CD4-positive, alpha-beta T cell treated with Interferon gamma for 1 hour (primary cell): ENCODE measurements at places on chromosomes 11 and 22.

DNA sequence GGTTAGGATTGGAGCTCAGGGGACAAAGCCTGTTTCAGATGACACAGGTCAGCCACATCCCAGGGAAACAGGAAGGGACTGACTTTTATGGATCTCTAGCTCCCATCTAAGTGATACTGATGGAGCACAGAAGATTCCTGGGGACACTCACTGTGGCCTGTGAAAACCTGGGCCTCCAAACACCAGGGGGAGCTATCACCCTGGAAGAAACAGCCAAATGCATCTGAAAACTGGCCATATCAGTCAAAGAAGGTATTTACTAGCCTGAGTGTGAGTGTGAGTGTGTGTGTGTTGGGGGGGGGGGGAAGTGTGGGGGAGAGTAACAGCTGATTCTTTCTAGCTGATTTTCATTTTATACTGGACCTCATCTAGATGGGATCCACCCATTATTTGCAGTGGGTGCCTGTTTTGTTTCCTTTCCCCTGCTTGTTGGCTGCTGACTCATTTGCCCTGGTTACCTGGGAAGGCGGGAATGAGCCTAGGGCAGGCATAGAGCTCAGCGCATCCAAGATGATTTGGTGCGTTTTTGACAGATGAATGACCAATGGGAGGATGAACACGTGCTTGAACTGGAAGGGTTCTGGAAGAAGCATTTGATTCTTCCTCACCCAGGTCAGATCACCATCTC is 284.0 kb downstream of the KIRREL3 start:
- DNase-seq, result no peak

GRCh38 chr11:86524620-86525352 is 147.6 kb downstream of the ME3 start:
- DNase-seq, result no peak

DNA sequence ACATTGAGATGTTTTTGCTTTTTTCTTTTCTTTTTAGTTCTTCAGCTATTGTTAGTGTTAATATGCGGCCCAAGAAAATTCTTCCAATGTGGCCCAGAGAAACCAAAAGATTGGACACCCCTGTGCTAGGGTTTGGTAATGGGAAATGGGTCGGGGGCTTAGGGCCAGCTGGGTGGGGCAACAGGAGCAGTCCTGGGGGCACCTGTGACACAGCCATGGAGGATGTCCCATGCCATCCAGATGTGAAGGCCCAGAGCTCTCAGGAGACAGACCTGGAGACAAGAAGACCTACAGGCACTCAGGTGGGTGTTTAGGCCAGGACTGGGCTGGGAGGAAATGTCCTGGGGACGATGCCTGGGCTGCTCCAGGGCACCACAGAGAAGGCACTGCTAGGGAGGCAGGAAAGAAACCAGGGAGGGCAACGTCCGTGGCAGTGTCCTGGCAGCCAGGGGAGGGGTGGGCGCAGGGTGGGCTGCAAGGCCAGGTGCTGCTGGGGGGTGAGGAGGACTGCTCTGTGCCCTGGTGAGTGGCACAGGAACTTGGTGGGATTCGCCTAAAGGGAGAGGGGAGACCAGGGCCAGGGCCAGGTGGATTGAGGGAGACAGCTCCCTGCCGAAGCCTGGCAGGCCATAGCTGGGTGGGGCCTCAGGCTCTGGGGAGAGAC is 21.4 kb downstream of the RELT start:
- DNase-seq, result no peak

GRCh38 chr22:26565181-26565580 is 24.8 kb downstream of the TPST2 start:
- no peak for DNase-seq

DNA sequence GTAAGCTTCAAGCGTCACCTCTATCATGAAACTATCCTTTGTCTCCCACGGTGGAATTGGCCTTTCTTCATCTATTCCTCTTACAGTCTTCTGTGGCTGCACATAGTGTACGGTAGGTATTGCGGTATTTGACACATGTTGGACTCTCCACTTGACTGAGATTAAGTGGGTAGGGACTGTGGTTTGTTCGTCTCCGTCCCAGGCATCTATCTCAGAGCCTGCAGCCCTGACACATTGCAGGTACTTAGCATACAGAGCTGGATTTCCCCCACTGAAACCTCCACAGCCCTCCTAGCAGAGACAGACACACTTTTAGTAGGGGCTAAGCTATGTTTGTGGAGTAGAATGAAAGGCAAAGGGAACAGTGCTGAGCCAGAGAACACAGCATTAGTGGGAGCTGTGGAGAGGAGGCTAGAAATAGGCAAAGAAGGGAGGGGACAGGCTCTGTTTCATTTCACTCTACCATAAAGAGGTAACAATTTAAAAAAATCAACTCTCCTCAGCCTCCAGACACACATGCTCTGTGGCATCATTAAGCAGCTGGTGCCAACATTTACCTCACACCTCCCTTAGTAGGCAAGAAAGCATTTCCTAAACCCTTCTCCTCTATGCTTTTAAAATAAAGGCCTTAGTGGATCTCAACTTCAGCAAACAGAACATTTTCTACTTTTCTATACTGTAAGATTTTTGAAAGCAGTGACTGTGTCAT is 277.5 kb downstream of the KIRREL3 start:
- DNase-seq, result no peak

DNA sequence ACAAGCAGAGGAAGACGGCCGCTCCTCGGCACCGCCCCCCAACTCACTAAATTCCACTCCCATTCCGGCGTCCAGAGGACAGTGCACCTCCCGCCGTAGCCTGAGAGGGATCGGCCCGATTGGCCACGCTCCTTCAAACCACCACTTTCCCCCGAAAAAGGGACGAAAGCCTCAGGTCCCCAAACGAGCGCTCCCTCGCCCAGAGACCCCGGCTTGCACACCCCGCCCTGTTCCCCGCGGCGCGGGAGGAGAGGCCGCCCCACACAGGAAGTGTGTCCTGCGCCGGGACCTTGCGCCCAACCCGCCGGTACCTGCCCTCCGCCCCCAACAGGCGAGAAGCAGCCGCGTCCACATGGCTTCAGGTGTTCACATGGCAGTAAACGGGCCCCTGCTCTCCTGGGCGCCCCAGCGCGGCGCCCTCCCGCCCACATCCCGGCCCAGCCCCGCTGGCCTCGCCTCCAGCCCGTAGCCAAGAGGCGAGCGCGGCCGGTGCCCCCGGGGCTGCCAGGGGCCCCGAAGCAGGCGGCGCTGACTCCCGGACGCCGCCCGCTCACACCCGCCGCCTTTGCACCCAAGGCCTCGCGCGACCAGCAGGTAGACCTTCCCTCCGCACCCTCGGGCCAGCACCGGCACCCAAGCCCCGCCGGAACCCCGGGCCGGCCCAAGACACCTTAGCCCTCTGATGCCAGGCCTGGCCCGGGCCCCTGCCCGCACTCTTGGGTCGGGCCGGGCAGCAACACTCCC is 849 bp downstream of the TCF20 start:
- DNase-seq, result peak; percentile 54

DNA sequence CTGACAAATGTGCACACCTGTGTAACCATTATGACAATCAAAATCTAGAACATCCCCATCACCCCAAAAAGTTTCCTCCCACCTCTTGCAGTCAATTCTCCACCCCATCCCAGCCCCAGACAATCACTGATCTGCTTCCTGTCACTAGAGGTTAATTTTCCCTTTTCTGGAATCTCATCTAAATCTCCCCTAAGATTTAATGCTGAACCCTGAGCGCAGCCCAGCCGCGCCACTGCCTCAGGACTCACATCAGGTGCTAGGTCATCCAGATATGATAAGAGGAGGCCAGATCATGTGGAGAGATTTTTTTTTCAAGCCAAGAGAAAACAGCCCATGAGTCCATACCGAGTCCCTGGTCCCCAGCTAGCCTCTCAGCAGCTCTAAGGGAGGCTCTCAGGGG is 4.3 kb upstream of the TMPRSS13 start:
- no peak for DNase-seq

GRCh38 chr11:109914038-109914437 is 179.2 kb upstream of the ZC3H12C start:
- DNase-seq, result no peak

DNA sequence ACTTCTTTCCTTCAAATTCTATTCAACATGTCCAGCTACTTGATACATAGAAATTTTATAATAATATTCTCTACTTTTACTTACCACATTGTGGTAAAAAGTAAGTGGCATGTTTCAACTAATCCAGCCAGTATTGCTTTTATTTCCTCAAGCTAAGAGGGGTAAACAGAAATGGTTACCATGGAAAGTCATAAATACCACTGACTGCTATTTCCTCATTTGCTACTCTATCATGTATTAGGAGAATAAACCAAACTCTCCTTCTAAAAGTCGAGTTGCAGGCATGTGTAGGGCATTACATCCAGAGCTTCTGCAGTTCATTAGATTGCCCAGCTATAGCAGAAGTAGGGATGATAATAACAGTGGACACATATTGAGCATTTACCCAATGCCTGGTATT is 208.4 kb downstream of the MAML2 start:
- no peak for DNase-seq

DNA sequence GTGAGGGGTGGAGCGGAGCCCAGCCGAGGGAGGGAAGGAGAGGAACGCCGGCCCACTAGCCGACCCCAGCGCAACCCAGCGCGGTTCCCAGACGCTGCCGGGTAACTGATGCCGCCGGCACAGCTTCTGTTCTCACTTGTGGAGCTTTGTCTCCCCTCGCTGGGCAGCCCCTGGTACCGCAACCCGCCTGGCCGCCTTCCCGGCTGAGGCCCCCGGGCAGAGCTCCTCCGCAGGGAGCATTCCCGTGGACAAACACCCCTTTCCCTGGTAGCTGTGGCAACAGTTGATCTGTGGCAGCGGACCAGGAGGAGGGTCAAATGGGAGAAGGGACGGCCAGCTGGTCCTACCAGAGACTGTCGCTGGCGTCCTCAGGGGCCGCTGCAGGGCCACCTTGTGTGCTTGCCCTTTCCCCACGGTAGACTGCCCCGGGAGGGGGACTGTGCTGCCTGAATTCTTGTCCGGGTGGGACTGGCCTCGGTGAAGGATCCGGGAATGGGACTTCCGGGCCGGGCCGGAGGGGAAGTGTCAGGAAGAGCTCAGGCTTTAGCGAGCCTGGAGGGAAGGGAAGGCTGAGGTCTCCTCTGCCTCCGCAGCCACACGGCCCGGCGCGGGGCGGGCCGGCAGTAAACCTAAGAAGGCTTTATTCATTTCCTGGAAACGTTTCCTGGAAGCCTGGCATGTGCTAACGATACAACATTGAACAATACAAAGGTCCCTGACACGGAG is 468.0 kb downstream of the OPCML start:
- DNase-seq, result no peak

GRCh38 chr22:18977824-18978425 is 41.8 kb upstream of the PRODH start:
- DNase-seq, result no peak

- no peak for DNase-seq
Measured at GRCh38 chr11:43941257-43941994, 1.0 kb upstream of the C11orf96 start.

GRCh38 chr22:26891429-26891828 is 234.0 kb downstream of the MIAT start:
- DNase-seq, result no peak

DNA sequence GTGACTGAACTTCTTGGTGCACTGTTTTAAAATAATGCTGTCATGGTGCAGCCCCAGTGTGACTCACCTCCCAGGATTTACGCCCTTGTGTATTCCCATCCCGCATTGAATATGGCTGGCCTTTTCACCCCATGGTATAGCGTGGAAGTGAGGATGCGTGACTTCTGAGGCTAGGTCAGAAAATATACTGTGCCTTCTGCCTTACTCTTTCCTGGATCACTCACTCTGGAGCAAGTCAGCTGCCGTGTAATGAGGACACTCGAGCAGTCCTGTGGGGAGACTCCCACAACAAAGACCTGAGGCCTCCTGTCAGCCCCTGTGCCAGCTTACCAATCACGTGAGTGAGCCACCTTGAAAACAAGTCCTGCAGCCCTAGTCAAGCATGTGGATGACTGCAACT is 471.9 kb upstream of the KIRREL3 start:
- DNase-seq, result no peak

DNA sequence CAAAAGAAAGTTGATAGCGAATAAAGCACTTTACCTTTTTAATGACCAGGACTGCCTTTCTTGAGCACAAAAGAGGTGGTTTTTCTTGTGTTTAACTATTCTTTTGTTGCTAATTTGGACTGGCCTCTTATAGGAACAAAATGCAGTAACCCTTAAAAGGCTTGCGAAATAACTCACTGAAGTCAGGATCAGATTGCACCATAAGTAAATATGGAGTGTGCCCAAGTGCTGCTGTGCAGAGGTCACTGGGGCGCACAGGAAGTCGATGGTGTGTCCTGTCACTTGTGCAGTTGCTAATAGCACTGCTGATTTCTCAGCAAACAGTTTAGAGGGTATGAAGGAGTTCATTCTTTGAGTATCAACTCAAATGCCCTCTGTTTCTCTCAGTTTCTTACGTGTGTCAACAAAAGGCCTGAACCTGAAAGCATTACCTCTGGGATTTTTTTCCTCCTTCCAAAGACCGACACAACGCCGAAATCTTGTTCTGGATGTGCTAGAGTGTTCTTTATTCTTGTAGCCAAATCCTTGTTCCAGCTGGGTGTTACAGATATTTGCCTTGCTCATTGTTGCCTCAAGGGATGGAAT is 71.3 kb downstream of the ATXN10 start:
- DNase-seq, result peak; percentile 18

GRCh38 chr11:72743321-72744221 is 8.6 kb downstream of the ARAP1 start:
- peak; percentile 76 for DNase-seq

- peak; percentile 65 for DNase-seq
Measured at GRCh38 chr22:45645526-45646414, 25.9 kb upstream of the ATXN10 start.

GRCh38 chr22:37747715-37748100 is 50.9 kb downstream of the TRIOBP start:
- DNase-seq, result no peak

DNA sequence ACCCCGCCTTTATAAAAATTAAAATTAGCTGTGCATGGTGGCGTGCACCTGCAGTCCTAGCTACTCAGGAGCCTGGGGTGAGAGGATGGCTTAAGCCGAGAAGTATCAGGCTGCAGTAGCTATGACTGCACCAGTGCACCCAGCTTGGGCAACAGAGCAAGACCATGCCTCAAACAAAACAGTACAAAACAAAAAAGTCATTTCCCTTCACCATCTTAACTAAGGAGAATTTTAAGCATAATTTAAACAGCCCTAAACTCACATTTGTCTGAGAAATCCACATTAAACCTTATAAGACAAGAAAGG is 23.3 kb upstream of the TFIP11 start:
- peak; percentile 24 for DNase-seq

GRCh38 chr11:74090701-74091100 is 80.1 kb downstream of the C2CD3 start:
- DNase-seq, result peak; percentile 8

GRCh38 chr11:64216879-64217278 is 9.1 kb downstream of the TRPT1 start:
- no peak for DNase-seq
